ENCODE measurements at places on chromosomes 12 and 14.

DNA sequence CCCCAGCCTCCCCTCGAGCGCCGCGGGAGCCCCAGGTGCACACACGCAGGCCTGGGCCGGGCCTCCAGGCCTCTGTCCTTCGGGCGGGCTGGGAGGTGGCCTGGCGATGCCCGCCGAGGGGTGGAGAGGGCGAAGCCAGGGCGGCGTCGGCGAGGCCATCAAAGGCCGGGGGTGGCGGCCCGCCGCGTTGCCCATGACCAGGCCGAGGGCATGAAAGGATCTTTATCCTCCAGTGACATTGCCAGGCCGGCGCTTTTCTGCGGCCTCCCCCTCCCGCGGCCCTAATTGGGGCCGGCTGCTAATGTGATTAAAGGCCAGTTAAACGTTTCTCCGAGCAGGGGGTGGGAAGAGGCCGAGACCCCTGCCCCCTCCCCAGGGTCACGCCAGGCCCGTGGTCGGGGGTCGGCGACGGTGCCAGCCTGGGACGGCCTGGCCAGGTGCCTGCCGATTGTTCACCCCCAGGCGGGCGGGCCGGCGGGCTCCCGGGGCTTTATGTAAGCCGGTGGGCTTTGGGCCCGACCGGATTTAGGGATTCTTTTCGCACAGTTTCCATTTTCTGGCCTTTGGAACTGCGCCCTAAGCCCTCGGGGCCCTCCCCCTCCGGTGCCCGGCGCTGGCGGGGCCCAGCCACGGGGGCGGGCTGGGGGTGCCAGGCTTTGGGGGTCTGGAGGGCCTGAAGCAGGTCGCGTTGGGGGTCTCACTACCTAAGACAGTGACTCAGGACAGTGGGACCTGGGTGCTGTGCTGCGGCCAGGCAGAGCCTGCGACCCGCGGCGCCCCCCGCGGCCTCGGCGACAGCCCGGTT is 103.2 kb upstream of the DIO3 start:
- no peak for DNase-seq

DNA sequence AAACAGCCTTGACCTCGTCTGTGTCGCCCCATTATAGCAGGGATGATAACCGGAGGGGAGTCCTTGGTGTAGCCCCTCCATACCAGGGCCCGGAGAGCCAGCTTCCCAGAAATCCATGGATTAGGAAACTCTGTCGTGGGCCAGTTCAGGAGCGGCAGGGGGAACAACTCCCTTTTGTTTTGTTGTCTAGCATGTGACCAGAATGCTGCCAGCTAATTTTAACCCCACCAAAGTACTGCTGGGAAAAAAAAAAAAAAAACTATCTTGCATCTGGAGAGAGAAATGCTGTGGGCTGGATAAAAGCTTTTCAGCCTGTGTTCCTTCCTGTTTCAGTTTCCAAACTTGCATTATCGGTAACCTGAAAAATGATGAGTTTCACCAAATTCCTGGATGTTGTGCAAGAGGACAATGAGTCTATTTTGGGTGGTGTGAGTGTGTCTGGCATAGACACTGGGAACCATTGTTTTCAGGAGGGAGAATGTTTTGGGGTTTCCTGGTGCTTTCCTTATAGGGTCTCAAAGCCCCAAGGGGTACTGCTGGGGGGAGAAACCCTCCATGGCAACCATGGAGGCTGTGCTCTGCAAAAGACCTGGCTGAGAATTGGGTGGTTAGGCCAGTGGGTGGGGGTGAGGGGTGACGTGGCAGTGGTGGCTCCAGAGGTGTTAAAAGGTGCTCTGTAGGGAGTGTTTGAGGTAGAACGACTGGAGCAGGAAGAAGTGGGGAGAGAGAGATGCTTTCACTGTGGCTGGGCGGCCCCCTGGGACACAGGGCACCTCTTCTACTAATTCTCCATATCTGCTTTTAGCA is 14.9 kb upstream of the IRF2BPL start:
- no peak for DNase-seq

- DNase-seq, result no peak
Measured at GRCh38 chr12:106984588-106985137, 2.3 kb downstream of the MTERF2 start.

DNA sequence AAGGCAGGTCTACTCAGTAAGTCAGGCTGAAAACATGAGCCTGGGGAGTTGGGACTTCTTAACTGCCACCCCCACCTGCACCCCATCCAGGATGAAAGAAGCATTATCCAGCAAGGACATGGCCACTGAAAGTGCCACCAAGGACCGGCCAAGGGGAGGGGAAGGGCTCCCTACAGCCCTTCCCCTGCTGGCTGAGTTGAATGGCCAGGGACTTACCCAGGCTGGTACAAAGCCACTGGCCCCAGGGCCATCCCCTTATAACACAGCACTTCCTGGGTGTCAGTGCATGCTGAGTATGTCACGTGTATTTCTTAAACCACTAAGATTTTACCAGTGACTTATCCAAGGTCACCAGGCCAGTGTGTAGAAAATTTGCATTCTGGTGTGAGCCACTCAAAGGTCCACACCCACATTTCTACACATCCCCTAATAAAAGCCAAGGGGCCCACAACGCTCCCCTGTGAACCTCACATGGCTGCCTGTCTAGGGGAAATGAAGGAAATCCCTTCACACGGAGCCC is 29.3 kb upstream of the ZFP36L1 start:
- DNase-seq, result no peak

DNA sequence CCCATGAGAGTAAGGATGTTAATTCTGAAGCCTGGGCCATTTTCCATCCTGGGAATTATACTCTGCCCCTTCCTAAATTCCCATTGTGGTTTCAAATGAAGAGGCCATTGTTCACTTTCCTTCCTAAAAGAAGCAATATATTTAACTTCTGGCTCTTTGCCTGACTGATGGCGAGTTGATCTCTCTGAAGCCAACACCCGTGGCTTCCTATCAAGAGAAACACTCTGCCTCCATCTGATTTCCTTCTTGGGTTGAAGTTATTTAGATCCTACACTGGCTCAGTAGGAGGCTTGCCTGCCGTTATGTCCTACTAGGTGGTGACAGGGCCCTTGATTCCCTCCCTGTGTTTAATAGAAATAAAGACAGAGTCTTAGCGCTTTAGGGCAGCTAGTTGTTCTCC is 97.4 kb downstream of the PRKCH start:
- no peak for DNase-seq

GRCh38 chr14:22088614-22089342 is 415.2 kb upstream of the OR4E1 start:
- DNase-seq, result no peak

DNA sequence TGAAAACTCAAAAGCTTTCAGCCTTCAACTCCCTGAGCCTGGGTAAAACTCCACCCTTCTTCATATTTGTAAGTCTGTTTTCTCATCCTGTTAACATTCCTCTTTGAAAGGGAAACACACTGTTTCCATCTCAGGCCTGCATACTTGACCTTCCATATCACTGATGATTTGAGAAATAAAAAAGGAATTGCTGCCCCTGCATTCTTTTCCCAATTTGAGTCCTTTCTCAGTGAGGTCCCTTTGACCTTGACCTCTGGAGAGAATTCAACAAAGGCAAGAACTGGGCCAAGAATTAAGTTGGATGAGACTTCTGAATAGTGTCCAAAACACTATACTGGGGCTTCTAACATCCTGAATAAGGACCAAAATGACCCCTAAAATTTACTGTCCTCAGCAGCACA is 108.0 kb downstream of the AEBP2 start:
- DNase-seq, result no peak

GRCh38 chr14:95026851-95027463 is 130.4 kb downstream of the DICER1 start:
- no peak for DNase-seq

- DNase-seq, result no peak
Measured at GRCh38 chr14:95458906-95459305, 57.5 kb downstream of the SYNE3 start.

DNA sequence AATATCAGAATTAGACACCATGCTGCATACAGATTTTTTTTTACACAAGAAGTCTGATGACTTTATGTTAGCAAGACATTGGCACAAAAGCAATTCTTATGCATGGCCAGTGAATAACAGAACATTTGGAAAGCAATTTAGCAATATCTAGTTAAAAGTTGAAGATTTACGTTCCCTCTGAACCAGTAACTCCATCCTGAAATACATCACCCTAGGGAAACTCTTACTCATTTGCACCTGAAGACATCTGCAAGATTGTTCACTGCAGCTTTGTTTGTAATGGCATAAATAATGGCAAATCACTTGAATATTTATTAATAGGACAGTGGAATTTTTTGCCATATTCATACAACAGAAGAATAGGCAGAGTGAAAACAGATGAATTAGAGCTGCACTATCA is 670.0 kb upstream of the NOVA1 start:
- no peak for DNase-seq

DNA sequence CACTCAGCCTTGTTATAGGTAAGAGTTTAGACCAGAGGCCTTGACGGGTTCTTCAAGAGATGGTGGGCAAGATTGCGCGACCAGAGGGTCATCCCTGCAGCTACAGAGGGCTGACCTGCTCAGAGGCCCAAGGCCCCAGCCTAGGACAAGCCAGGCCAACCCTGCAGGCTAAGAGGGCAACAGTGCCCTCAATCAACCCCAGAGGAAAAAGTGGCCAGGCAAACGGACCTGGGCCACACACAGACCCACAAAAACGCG is 1.3 kb downstream of the SSH1 start:
- no peak for DNase-seq

GRCh38 chr14:22112004-22112403 is 438.4 kb upstream of the OR4E1 start:
- DNase-seq, result no peak

DNA sequence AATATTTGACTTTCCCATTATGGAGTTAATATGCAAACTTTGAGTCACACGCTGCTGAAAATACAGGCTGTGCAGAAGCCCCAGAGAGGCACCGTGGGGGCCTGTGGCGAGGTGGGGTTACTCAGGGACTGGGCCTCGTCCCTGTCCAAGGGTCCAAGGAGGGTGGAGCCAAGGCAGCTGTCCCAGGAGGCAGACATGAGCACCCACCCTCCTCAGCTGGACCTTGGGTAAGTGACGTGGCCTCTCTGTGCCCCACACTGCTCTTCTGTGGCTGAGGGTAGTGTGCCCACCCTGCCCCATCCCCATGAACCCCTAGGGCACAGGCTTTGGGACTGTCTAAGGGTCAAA is 39.4 kb downstream of the FAM222A start:
- DNase-seq, result no peak

DNA sequence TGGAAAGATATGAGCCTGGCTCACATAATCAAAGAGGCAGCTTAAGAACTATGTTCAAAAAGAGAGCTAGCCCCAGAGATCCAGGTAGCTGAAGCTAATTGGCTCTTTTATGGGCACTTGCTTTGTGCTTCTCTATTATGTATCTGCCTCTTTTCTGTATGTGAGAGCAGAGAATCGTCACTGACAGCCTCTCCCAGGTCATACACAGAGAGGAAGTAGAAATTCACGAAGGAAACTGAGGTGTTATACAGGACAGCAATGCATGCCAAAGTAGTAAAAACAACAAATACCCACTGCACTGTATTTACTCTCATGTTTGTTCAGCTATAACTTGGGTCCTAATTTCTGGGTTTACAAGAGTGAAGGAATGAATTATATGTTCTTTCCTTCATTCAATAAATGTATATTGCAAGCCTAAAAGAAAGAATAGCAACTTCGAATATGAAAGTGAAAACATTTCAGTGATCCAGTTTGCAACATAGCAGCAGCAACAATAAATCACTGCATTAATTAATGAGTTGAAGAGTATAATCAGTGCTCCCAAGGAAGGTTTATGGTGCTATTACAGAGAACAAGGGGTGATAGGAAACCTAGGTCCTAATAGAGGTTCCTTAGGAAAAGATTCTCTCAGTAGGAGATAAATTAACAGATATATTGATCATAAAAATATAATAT is 47.1 kb upstream of the ATXN7L3B start:
- DNase-seq, result no peak

DNA sequence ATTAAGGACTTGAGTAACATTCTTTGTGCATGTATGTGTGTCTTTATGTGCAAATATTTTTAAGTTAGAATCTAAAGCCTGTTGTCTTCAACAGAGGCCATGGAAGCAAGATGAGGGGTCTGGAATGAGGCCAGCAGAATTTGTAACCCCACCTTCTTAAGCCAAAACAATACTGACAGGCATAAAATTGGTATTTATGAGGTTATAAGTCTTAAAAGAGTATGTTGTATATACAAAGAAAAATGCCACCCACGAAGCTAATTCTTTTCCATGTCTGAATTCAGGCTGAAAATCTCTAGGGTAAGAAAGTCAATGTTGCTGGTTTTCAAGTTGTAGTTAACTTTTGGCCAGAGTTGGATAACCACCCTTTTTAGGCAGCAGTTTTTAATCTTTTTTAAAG is 86.2 kb upstream of the TMTC1 start:
- DNase-seq, result no peak

GRCh38 chr12:48442179-48442847 is 30.0 kb upstream of the ANP32D start:
- DNase-seq, result no peak

- DNase-seq, result no peak
Measured at GRCh38 chr14:72513965-72514659, 379.8 kb downstream of the DPF3 start.

DNA sequence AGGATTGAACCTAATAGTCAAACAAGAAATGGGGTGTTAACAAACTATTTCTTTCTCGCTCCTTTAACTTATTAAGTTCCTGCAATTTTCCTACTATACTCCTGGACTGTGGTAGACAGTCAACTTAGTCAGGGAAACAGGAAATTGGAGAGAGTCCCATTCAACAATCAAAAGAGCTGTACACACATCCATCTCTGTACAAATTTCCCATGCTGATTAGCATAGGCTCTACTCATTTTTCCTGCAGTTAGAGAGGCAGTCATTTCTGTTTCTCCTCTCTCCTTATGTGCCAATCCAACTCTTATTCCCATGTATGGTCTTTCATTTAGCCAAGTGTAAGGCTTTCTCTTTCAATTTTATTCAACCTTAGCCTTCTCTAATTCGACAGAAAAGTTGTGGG is 1168.5 kb upstream of the FLRT2 start:
- DNase-seq, result no peak

GRCh38 chr12:129588142-129588541 is 315.7 kb downstream of the TMEM132D start:
- DNase-seq, result no peak

DNA sequence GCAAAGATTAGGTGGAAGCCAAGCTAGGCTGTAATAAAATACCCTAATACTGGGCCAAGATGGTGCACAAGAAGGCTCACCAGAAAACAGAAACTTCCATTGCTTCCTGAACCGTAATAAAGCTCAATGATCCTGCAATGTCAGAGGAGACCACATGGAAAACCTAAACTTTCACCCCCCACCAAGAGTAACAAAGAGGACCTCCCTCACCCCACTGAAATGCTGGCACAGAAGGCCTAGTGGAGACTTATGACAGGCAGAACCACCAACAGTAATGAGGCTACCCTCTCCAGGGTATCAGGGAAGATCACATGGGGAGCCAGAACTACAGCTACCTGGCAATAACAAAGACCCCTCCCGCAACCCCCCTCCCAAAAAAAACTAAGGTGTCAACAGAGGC is 43.1 kb downstream of the CEP83 start:
- no peak for DNase-seq

DNA sequence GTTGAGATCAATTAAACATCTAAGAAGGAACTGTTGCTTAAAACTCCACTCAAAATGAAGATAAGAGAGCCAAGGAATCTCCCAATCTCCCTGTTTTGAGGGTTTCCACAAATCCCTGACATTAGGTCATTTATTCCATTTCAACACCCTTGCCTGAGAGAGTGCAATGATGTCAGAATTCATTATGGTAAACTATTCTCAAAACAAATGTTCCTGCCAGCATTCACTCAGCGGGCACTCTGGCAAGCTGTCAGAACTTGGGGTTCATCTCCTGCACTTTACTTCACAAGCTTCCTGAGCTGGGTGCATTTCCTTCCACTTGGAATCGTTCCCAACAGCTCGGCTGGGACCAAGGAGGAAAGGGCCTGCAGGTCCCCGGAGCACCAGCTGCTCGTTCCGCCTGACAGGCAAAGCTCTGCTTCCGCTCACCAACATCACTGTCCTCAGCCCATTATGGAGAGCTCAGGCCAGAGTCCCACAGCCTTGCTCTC is 117.8 kb downstream of the TTC7B start:
- peak; percentile 45 for DNase-seq
